ENCODE measurements at places on chromosomes 12 and 14.

DNA sequence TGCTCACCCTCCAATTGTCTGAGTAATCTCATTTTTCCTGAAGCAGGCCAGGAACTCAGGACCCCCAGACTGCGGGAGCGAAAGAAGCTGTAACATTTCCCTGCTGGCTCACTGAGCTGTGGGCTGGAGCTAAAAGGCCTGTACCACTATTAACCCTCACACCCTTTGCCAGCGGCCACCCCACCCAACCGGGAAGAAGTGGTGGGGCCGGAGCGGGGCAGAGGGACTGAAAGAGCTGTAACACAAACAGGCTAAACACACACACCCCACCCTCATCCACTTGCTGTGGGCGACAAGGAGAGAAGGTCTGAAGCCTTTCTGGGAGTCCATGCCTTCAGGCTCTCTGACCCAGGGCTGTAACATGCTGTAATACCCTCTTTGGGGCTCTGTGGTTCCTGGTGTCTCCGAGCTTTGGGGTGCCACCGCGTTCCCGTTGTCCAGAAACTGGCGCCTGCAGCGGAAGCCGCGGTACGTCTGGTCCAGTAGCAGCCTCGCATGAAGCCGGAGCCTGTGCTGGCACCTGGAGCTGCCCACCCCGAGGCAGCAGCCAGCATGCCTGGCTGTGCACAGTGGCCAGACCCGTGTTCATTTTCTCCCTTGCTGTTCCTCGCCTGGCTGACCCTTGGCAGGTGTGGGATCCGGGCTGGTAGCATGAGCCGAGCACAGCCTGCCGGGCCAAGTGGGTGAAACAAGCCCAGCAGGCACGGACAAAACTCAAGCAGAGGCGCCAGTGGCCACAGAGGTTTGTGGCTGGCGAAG is 345.5 kb upstream of the MGAT4C start:
- no peak for DNase-seq

DNA sequence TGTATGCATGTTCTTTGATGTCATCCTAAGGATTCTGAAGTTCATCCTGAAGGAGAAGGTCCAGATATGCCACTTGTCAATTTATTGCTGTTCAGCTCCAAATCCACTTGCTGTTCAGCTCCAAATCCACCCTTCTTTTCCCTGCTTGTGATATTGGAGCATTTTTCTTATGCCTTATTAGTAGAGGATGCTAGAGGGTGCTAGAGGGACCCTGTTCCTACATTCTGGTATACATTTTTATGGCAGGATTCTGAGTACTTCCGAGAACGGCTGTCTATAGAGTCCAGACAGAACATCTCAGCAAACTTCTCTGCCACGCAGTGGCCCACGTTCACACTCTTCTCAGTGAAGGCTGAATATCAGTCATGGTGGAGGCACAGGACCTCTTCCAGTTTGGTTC is 406.7 kb downstream of the NOVA1 start:
- no peak for DNase-seq

GRCh38 chr14:23183158-23183470 is 346 bp downstream of the SLC7A8 start:
- no peak for DNase-seq

GRCh38 chr14:69312608-69313007 is 52.6 kb downstream of the GALNT16 start:
- no peak for DNase-seq

DNA sequence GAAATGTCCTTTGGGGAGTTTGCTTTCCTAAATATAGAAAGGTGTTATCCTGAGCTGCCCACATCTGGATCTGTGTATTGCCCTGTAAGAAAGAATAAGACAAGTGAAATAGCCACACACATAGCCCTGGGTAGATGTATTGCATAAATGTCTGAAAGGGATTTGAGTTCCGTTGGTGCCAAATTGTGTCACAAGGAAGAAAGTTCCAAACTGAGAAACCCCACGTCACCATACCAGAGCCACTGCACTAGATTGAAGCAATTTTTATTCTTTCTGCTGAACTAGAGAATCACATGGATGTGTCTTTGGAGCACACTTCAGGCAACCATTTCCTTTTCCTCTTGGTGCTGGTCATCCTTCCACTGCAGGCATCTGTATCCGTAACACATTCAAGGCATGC is 5.0 kb downstream of the RNASE9 start:
- DNase-seq = no peak

DNA sequence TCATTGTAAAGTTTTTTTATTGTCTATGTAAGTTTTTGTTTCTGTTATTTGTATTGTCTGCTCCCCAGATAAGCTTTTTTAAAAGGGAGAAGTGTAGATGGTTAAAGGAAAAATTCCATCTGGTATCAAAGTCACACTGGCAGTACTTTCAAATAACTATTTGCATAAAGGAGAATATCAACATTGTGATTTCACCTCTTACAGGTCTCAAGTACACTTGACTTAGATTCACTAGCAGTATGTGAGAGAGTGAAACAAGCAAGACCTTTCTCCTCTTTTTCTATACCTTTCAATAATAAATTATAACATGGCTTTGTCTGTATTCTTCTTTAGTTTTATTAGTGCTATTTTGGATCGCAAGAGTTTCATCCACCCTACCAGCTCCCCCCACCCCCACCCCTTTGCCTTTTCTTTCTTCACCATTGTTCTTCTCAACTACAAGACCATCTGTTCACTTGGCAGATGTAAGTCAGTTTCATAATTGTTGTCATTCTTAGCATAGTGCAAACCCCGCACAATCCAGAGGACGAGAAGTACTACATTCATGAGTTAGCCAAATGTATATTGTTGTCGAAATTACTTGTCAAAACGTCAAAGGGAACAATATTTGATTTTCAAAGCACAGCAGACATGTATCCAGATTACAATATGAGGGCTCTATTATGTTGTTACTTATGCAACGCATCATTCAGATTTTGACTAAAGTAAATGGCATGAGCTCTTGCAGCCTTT is 602.7 kb upstream of the FLRT2 start:
- no peak for DNase-seq

DNA sequence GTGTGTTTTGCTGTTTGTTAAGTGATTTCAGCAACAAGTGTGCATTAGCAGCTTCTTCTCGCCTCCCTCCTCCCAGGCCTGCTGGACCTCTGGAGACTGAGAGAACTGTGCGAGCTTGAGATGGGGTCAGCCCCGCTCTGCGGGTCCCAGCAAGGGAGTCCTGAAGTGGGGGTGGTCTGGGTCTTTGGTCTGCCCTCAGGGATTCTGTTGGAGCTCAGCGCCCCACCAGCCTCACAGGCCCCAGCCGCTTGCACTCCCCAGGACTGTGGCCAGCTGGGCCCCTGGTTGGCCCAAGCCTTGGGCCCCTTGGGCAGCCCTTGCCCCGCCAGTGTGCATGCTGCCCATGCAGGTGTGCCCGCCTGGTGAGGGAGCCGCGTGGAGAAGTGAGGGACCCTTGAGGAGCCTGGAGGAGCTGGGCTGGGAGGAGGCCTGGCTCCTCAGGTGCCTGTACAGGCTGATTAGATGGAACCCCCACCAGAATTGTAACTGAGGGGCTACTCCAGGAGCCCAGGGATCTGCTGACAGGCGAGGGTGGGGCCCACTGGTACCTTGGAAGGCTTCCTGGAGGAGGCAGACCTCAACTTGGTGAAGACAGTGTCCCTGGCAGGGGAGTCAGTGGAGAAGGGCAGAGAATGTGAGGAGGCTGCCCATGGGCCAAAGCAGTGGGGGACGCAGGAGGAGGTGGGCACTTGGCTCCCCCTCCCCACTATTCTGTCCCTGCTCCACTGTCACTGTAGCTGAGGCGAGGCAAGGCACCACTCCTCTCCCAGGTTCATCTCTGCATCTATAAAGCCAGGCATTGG is 56.7 kb downstream of the BEGAIN start:
- peak; percentile 45 for DNase-seq

DNA sequence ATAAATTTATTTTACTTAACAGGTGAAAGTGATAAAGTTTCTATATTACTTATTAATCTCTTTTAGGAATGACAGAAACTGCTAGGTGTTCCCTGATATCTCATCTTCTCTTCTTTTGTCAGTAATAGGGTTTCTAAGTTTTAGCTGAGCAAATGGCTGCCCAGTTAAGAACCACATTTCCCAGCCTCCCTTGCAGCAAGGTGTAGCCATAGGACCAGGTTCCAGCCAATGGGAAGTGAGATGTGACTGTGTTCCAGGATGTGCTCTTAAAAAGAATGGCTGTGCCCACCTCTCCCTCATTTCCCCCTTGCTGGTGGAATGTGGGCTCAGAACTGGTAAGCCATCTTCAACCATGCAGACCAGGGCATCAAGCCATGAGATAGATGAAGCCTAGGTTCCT is 165.6 kb downstream of the HELB start:
- no peak for DNase-seq

GRCh38 chr14:34330846-34331245 is 131.2 kb downstream of the SPTSSA start:
- DNase-seq = no peak

- DNase-seq = no peak
Measured at GRCh38 chr14:100110816-100111215, 45.6 kb downstream of the EVL start.

DNA sequence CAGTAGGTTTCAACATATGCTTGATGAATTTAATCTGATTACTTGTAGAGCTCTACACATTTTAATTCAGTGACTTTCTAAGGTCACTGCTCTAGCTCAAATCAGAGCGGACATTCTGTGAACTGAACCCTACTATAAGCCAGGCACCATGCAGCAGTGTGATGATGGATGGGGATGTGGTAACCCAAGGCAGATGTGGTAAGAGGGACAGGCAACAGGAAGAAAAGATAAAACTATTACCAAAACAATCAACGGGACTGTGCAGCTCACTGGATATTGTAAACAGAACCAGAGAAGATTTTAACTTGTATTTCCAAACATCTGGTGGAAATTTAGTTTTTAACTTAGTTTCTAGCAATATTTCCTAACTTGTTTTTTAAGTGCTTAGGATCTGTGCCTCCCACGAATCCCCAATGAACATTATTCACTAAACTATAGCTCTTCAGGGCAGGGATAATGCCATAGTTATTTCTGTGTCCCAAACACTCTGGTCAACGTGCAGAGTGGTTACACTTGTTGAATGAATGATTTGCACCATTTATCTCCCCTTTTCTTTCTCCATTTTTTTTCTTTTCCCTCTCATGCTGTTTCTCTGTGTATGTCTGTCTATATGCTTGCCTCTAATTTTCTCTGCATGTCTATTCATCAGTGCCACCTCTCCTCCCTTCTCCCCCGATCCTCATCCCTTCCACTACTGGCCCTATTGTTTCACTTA is 3.0 kb downstream of the ERO1A start:
- no peak for DNase-seq

DNA sequence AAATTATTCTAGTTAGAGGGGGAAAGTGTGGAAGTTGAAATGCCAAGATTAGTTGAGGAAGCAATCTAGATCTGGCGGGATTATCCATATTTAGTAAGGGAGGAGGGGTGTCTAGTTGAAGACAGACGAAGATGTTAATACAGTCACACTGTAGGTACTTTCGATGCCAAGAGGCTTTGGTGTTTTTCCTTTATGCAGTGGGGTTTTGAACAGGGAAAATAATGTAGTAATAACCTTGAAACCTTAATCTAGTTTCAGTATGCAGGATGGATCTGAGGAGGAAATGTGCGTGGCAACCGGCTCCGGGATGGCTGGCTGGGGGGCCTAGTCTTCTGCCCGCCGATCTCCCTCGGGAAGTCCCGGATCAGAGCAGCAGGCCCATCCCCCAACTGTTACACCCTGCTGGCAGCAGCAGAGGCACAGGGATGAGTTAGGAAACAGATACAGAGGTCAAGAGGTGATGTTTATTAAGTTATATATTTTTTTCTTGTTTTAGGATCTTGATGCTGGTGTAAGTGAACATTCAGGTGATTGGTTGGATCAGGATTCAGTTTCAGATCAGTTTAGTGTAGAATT is 27.4 kb downstream of the MDM2 start:
- DNase-seq = no peak

GRCh38 chr12:114152890-114153289 is 186.8 kb upstream of the RBM19 start:
- DNase-seq = no peak

DNA sequence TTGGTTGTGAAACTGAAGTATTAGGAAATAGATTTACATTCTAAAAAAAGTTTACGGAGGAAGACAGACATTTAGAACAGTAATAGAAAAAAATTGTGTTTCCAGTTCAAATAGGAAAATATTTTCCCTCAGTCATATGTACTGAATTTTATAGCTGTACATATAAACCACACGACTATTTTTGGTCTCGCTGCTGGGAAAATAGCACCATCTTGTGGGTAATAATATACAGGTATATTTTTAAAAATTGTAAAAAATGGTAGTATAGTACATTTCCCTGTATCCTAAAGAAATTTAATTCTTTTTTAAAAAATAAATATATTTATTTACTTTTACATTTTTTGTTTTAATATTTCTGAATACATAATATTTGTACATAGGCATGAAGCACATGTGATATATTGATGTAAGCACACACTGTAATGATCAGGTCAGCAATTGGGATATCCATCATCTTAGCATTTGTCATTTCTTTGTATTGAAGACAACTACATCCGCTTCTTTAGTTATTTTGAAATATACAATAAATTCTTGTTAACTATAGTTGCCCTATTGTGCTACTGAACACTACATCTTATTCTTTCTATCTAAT is 168.6 kb downstream of the ALX1 start:
- no peak for DNase-seq

GRCh38 chr14:88631091-88631490 is 68.3 kb downstream of the ZC3H14 start:
- no peak for DNase-seq

DNA sequence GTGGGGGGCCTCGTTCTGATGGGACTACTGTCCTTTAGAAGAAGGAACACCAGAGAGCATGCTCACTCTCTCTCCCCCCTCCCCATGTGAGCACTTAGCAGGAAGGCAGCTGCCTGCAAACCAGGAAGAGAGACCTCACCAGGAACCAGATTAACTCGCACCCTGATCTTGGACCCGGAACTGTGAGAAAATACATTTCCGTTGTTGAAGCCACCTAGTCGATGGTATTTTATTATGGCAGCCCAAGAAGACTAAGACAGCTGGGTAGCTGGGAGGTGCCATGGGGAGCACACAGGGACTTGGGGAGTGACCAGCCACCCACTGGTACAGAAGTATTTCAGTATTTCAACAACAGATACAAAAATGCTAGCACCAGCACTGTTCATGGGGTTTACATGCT is 59.0 kb downstream of the VCPKMT start:
- no peak for DNase-seq

DNA sequence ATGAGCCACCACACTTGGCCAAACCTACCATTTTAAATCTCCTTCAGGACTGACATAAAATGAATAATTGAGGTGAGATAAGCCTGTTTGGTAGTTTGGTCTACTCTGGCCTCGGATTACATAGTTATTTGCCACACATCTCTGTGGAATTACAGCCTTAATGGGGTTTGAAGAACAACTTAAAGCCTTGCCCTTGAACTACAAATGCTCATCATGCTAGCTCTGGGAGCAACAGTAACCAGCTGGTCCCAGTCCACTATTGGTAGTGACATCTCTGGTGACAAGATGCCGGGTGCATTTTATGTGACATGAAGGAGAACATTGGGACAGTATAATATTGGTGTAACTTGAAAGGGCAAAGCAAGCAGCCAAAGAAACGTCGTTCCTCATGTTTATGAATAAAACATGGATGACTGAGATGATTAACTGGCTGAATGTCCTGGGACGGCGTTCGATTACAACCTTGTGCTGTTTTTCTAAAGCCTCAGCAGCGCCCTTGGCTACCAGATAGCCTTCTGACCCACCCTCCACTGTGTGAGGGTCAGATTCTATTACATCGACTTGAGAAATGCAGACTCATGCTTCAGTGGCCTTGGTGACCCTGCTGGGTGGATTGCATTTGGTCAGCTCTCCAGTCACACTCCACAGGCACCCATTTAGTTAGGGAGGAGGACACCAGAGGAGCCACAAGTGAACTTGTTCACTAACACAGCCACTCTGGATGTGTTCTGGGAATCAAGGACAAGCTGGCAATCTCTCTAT is 41.5 kb downstream of the BEST3 start:
- DNase-seq = no peak
